ENCODE measurements at places on chromosomes 2 and 18.

- DNase-seq = no peak
These were observed 375.3 kb downstream of the PIK3C3 start for GRCh38 chr18:42330296-42330695.

DNA sequence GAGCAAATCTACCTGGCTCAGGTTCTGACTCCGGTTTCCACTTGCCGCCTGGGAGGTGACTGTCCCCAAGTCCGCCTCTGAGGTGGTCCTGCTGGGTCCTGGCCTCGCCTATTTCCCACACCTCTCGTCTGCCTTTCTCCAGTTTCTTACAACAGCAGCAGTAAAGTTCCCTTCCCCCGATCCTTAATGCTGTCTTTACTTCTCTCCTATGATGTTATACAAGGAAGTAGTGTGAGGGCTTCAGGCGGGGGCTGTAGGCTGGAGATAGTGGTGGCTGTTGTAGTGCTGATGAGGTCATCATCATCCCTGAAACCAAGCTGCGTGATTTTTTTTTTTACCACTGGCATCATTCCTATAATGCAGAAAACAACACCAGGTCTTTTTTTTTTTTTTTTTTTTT, 18.9 kb downstream of the TGIF1 start:
- DNase-seq = no peak

DNA sequence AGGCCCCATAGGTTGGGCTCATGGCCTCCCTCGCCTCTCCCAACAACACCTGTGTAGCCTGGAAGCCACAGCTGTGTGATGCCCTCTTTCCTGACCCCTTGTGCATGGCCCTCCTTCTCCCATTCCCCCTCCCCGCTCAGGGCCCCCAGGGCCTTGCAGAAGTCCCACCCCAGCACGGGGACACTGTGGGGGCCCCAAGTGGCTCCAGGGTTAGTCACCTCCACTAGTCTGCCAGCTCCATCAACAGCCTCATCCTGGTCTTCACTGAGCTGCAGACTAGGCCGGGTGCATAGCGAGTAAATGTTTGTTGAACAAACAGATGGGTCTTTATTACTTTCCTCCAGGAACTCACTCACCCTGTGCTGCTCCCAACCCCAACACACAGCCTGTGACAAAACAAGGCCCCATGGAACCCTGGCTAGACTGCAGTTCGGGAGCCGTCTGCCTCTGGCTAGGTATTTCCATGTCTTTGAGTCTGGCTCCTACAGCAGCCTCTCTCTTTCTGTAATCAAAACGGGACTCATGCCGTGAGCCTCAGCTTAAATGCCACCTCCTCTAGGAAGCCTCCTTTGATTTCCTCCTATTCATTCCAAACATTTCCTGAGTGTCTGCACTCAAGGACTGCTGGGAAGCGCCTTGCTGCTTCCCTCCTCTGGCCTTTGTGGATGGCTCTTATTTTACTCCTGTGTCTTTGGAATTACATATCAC, 109.9 kb upstream of the ID2 start:
- DNase-seq = no peak

DNA sequence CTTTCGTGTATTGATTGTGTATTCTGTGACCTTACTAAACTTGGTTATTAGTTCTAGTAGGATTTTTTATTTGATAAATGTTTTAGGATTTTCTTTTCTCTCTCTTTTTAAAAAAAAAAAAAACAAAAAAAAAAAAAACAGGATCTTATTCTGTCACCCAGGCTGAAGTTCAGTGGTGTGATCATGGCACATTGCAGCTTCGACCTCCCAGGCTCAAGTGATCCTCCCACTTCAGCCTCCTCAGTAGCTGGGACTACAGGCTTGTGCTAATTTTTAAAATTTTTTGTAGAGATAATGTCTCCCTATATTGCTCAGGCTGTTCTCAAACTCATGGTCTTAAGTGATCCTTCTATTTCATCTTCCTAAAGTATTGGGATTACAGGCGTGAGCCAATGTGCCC, 19.0 kb downstream of the TTLL4 start:
- DNase-seq = no peak

DNA sequence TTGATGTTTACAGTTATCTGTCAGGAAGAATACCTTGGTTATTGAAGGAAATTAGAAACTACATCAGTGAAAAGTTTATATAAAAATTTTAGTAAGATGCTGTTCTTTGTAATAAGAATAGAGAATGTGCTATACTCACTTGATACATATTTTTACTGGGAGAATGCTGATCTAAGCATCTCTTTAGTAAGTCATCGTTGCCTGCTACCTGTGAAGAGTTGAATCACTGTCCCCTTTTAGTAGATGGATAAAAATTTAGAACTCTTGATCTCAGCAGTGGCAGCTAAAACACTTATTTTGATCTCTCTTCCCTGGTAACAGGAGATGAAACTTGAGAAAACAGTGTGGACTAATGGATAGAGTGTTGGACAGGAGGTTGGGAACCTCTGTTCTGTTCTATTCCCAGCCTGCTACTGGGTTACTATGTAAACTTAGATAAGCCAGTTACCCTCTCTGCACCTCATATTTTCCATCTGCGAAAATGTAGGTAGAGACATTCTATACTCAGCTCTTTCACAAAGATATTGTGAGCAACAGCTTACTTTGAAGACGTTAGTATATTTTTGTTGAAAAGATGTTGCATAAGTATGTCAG, 100.3 kb downstream of the FEZ2 start:
- no peak for DNase-seq

- no peak for DNase-seq
These were observed 14.5 kb upstream of the LRPPRC start for GRCh38 chr2:44010266-44010665.

GRCh38 chr2:232367591-232368233, 10.8 kb upstream of the ALPP start:
- DNase-seq = no peak

DNA sequence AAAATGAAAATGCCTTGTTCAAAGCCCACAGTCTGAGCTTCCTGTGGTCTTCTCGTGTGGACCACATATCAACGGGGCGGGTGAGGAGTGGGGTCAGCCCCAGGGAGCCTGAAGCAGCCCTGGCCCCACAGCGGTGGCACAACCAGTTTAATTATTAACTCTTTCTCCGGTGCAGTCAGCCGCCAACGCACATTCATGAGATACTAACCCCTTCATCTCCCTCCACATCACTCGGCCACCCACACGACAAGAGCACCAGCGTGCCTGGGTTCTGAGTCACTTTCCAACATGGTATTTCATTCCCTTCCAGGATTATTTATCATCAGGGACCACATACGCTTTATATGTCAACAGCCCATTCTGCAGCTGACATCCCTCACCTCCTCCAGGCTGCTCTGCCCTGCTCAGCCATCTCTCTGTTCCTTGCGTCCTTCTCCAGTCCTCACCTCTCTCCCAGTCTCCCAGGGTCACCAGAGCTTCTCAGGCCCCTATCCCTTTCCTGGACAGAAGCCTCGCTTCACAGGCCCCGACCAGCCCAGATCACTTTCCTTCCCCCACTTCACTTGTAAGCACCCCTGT, 48.0 kb upstream of the ID2 start:
- no peak for DNase-seq

DNA sequence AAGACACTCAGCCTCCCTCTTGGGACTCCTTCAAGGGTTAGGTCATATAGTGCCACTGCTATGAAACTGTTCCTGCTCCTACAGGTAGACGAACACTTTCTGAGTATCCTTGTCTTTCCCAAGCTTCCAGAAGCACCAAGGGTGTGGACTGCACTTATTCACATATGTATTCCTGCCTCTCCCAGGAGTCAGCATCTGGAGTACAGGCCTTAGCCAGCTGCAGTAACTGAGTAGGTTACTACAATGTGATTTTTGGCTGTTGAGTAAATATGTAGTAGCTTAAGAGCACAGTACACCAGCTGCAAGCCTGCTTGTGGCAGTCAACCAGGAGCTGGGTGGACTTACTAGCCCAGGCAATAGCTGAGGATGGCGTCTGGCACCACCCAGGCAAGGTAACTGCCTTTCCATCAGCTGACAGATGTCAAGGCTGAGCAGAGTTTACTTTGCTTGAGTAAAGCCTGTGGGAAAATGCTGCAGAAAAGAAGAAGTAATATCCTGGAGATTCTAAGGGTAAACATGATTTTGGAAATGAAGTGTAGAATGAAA, 14.0 kb upstream of the SCLY start:
- no peak for DNase-seq

DNA sequence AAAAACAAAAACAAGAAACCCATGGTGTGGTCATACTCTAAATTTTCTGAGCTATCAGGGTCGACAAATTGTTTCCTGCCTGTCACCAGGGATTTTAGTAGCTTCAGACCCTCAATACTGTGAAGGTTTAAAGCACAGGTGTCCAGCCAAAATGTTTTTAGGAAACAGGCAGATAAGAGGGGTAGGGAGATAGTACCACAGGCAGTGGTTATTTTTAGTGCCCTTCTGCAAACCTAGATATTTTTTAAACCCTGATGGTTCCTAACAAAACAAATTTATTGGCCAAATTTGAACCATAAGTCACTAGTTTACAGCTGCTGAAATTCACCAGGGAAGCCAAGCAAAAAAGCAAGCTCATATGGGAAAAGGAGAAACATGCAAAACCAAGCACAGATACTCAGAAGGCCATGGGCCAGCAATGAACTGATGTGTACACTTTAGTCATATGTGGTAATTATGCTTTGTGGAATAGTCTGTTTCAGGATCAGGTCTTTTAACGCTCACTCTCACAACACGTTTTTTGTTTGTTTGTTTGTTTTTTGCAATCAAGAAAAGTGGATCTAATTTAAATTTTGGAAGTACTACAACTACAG, 156.8 kb upstream of the STK17B start:
- DNase-seq = no peak

GRCh38 chr2:15561574-15562344, 625 bp upstream of the NBAS start:
- DNase-seq = no peak

GRCh38 chr2:233350708-233351107, 3.6 kb upstream of the DGKD start:
- DNase-seq = no peak

- no peak for DNase-seq
These were observed 359.2 kb upstream of the ID2 start for GRCh38 chr2:8322634-8323033.

GRCh38 chr2:134351899-134352298, 98.0 kb downstream of the MGAT5 start:
- no peak for DNase-seq

DNA sequence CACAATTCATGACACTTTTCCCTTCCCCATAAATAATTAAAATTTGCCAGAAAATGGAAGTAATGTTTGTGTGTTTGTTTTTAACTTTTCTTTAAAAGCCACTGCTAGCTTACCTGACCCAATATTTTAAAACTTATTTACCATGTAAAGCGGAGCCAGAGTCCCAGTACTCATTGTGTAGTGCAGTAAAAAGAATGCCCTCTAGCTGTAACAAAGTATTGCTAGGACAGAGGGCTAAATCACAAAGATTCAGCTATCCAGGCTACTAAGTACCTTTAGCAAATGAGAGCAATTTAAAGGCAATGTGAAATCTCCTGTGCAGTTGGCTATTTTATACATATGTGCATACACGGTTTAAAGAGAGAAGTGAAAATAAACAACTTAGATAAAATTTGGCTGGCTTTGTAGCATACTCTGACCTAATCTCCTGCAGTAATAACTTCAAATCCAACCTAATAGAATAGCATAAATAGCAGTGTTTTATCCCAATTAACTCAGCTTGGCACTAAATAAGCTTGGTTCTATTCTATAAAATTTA, 997.4 kb upstream of the PIK3C3 start:
- DNase-seq = no peak

DNA sequence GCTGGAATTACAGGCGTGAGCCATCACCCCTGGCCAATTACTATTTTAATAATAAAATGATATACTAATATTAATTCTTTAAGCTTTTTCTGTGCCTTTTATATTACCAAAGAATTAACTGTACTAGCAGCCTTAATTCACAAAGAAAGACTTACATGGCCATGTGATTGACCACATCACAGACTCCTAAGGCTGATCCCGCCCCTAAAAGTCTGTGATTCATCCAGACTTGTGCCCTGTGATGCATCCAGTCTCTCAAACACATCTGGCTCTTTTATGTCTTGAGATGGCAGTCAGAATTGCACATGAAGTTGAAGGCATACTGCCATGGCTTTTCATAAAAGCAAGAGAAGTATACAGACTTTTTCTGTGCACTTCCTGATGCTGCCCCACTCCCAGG, 91.7 kb downstream of the DTNA start:
- no peak for DNase-seq

- no peak for DNase-seq
These were observed 44.7 kb downstream of the FER1L5 start for GRCh38 chr2:96687266-96687665.

GRCh38 chr18:55064760-55065159, 105.5 kb upstream of the CCDC68 start:
- DNase-seq = no peak

DNA sequence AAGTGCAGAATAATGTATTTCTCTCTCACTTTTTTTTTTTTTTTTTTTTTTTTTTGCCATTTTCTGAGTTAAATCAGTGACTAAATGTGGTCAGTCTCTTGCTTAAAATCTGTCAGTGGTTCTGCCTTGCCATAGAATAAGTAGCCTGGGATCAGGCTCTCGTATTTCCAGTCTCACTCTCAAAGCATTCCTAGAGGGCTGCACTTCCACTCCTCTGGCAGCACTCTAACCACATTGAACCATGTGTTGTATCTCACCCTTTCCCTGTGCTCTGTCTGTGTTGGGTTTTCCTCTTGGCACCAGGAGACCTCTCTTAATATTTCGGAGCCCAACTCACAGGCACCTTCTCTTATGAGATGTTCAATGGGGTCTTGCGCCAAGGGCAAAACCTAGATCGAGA, 304.4 kb downstream of the CTNNA2 start:
- DNase-seq = no peak

GRCh38 chr2:147913701-147914480, 69.1 kb downstream of the ACVR2A start:
- DNase-seq = no peak

DNA sequence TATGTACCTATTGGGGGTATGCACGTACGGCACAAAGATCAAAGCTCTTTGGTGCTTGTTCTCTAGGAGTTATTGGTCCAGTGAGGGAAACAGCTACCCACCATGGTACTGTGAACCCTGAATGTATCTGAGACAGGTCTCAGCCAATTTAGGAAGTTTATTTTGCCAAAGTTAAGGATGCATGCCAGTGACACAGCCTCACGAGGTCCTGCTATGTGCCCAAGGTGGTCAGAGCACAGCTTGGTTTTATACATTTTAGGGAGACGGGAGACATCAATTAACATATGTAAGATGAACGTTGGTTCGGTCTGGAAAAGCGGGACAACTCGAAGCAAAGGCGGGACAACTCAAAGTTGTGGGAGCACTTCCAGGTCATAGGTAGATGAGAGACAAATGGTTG, 75.8 kb downstream of the SOWAHC start:
- DNase-seq = no peak

DNA sequence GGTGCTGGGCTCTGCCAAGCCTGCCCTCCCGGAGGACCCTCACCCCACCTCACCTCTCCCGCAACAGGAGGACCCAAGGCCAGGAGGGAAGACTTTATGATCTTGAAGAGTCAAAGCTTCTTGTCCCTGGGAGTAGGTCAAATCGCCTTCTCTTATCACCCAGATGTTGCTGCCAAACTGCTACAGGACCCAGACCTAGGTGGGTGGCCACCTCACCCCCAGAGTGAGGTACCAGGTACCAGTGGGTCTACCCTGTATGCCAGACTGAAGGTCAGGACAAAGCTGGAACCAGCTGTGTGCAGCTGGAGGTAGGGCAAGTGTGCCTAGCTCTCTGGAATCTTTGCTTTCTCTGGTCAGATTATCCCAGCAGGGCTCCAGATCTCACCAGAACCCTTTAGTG, 197.2 kb downstream of the ZFP36L2 start:
- DNase-seq = no peak
